SJSA1 (cell line): ENCODE measurements at places on chromosomes 3 and 15.

GRCh38 chr3:18558507-18558906 lies 133.4 kb upstream of the SATB1 start:
- H3K27me3 ChIP-seq: no peaks in the 10 kb centered on the region
- H3K27ac ChIP-seq: no peak overlapping the region
- H3K4me1 ChIP-seq: no peaks in the 10 kb centered on the region
- no peaks in the 10 kb centered on the region for H3K36me3 ChIP-seq

DNA sequence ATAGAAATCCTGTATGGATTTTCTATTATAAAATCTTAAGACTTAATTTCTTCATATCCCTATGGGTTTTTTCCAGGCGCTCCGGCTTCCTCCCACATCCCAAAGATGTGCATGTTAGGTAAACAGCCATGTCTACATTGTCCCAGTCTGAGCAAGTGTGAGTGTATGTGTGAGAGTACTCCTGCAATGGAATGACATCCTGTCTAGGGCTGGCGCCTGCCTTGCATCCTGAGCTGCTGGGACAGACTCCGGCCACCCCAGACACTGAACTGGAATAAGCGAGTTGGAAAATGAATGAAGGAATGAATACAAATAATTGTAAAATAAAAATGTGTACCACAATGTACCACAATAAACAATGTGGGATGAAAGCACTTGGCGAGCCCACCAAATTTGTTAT lies 69.2 kb downstream of the RFTN1 start:
- H3K36me3 ChIP-seq: no peaks in the 10 kb centered on the region
- peaks cover 47% of the 10 kb centered on the region for H3K4me1 ChIP-seq
- H3K27me3 ChIP-seq: no peaks in the 10 kb centered on the region
- H3K4me3 ChIP-seq: peak overlapping the region; percentile 24
- peak overlapping the region; percentile 73 for H3K27ac ChIP-seq

DNA sequence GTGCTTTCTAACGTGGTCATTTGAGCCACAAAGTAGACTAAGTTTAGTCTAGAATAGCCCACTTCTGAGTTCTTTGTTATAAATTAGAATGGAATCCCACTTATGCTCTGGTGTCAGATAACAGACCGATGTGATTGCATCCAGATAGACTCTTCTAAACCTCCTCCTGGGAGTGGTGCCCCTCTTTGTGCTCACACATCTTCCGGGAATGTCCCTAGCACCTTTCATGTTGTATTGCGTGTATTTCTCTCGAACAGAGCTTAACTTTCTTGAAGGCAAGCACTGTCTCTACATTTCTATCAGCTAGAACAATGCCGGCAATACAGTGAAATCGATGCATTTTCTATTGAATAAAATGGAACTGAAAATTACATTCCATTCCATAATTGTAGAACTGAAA lies 23.0 kb downstream of the CP start:
- H3K4me1 ChIP-seq: peaks cover 5% of the 10 kb centered on the region
- no peak for DNase-seq
- H3K4me3 ChIP-seq: no peak overlapping the region
- no peaks in the 10 kb centered on the region for H3K36me3 ChIP-seq
- no peak overlapping the region for H3K27ac ChIP-seq
- no peaks in the 10 kb centered on the region for H3K27me3 ChIP-seq

GRCh38 chr15:83914906-83915305 lies 261.0 kb downstream of the ADAMTSL3 start:
- no peak overlapping the region for H3K27ac ChIP-seq
- H3K4me3 ChIP-seq: no peak overlapping the region
- DNase-seq: no peak
- H3K27me3 ChIP-seq: no peaks in the 10 kb centered on the region
- no peaks in the 10 kb centered on the region for H3K4me1 ChIP-seq

DNA sequence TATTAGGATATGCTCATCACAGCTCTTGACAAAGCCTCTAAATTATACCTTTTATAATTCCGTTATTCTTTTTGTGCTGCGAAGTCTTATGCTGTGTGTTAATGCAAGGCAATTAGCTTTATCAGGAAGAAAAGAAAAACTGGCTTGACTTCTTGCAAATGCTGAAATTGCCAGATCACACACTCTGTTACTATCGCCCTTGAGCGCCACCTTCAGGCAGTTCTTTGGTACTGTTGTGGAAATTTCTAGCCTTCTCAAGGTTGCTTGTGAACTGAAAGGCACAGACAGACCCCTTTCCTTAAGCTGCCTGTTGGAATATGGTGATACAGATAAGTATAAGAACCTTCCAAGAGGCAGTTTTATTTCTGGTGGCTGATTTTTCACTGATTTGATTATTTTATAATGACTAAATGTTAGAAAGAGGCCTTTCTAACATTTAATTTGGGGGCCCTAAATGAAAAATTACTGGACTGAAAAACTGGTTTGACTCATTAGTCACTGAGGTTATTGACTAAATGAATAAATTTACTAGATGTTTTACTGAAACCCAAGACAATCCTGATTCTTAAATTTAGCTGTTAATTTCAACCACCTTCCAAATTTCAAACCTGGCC lies 126.2 kb upstream of the RASGRP1 start:
- DNase-seq: peak; percentile 60
- no peaks in the 10 kb centered on the region for H3K27me3 ChIP-seq
- no peaks in the 10 kb centered on the region for H3K36me3 ChIP-seq

GRCh38 chr15:91710080-91710698 lies 143.3 kb upstream of the SLCO3A1 start:
- no peaks in the 10 kb centered on the region for H3K36me3 ChIP-seq
- H3K27me3 ChIP-seq: no peaks in the 10 kb centered on the region; the same call in 1 of the 2 replicates
- no peak for DNase-seq
- no peaks in the 10 kb centered on the region for H3K4me1 ChIP-seq
- no peak overlapping the region for H3K27ac ChIP-seq

- H3K4me3 ChIP-seq: no peak overlapping the region
- H3K4me1 ChIP-seq: no peaks in the 10 kb centered on the region
- no peak overlapping the region for H3K27ac ChIP-seq
- H3K36me3 ChIP-seq: no peaks in the 10 kb centered on the region
These were observed 8.9 kb downstream of the CCDC13 start for GRCh38 chr3:42764115-42764514.

- H3K4me3 ChIP-seq: no peak overlapping the region
- peaks cover 75% of the 10 kb centered on the region for H3K36me3 ChIP-seq
- H3K27ac ChIP-seq: no peak overlapping the region
These were observed 5.4 kb downstream of the MGLL start for GRCh38 chr3:127816783-127817405.

- H3K36me3 ChIP-seq: no peaks in the 10 kb centered on the region; the same call in 1 of the 2 replicates
- peaks cover 26% of the 10 kb centered on the region for H3K4me1 ChIP-seq
- peaks cover 19% of the 10 kb centered on the region for H3K27me3 ChIP-seq
- H3K4me3 ChIP-seq: peak overlapping the region; percentile 47
These were observed 366 bp downstream of the TM6SF1 start for GRCh38 chr15:83107841-83108181.

GRCh38 chr15:93617443-93617842 lies 528.4 kb upstream of the RGMA start:
- no peak overlapping the region for H3K4me3 ChIP-seq
- DNase-seq: no peak
- no peaks in the 10 kb centered on the region for H3K36me3 ChIP-seq
- H3K4me1 ChIP-seq: no peaks in the 10 kb centered on the region
- no peak overlapping the region for H3K27ac ChIP-seq

GRCh38 chr3:178971614-178972013 lies 100.0 kb downstream of the ZMAT3 start:
- peaks cover 9% of the 10 kb centered on the region for H3K4me1 ChIP-seq
- no peak overlapping the region for H3K27ac ChIP-seq
- no peaks in the 10 kb centered on the region for H3K27me3 ChIP-seq
- H3K4me3 ChIP-seq: no peak overlapping the region
- DNase-seq: no peak
- H3K36me3 ChIP-seq: no peaks in the 10 kb centered on the region

GRCh38 chr3:151262871-151263525 lies 15.3 kb downstream of the P2RY14 start:
- no peaks in the 10 kb centered on the region for H3K36me3 ChIP-seq
- H3K27me3 ChIP-seq: 0 out of 2 replicates have a peak, but pooled peaks cover 2% of the 10 kb centered on the region
- no peak overlapping the region for H3K4me3 ChIP-seq

- H3K4me3 ChIP-seq: no peak overlapping the region
- no peak overlapping the region for H3K27ac ChIP-seq
- DNase-seq: no peak
- H3K27me3 ChIP-seq: peaks cover 29% of the 10 kb centered on the region; the same call in 1 of the 2 replicates
These were observed 18.2 kb upstream of the GJD2 start for GRCh38 chr15:34773013-34773412.
